Spleen (tissue), 13 donors: ENCODE measurements at places on chromosomes 3 and 15. TPM values are rescaled to one million over a fixed set of nuclear protein-coding genes. Genes with fewer than 3 reads are reported as not detected.

DNA sequence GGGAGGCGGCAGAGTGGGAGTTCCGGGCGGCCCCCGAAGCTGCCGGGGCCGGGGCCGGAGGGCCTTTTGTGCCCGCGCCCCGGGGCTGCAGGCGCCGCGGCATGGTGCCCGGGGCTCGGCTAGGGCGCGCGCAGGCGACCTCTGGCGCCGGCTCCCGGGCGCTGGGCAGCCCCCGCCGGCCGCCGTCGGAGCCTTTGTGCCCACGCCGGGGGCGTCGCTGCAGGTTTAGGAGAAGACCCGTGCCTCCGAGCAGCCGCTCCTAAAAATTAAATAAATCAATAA is 299 bp downstream of the PAQR9 start:
- DNase-seq = no peak

DNA sequence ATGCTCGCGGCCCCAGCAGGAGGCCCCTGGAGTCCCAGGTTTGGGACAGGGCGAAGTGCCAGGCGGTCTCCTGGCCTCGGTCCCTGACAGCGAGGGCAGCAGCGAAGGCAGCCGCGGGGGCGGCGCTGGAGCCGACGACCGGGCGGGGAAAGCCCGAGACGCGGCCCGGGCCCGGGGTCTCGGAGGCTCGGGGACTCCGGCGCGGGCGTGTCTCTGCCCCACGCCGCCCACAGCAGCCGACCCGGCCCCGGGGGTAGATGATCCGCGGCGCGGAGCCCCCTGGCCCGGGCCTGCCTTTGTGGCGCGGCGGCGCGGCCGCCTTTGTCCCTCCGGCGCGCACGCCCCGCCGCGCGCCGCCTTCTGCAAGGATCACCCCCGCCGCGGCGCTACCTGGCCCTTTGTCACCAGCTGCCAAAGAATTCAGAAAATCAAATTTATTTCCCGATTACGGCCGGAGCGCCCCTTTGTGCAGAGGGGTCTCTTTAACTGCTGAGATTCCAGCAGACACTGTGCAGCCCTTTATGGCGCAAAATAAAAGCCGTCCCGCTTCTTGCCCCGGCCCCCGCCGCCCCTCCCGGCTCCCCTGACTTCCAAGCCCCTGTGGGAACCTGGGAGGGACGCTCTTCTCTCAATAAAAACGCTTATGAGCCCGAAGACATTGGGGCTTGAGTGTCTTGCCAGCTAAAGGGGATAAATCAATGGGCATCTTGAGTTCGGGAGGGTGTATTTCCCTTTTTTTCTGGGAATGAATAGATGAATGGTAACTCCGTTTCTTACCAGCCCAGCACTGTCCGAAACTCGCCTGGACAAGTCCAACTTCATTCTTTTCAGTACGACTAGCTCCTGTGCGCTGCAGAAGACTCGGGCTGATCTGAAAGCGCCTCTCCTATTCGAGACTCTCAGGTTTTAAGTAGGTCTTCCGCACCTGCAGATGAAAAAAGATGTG is 68.4 kb downstream of the HES1 start:
- no peak for DNase-seq

GRCh38 chr3:49493901-49494300 is 23.8 kb downstream of the DAG1 start:
- no peak for DNase-seq

- DNase-seq = no peak
These were observed 117.4 kb upstream of the MBNL1 start for GRCh38 chr3:152151216-152151876.

DNA sequence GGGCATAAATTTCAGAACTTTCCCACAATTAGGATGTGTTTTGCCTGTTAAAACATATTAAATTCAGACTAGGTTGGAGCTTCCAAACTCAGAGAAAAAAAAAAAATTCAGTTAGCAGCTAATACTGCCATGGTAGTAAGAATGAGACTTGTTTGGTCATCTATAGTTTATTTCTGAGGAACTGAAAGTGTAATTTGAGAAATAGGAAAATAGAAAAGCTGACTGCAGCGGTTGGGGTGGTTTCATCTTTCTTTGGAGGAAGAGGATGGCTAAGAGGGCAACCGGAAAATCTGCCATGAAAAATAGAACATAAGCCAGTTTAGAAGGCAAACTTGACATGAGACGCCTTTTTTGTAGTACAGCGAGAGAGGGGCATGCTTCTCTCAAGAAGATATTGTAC is 371.2 kb upstream of the ROBO2 start:
- DNase-seq = no peak

DNA sequence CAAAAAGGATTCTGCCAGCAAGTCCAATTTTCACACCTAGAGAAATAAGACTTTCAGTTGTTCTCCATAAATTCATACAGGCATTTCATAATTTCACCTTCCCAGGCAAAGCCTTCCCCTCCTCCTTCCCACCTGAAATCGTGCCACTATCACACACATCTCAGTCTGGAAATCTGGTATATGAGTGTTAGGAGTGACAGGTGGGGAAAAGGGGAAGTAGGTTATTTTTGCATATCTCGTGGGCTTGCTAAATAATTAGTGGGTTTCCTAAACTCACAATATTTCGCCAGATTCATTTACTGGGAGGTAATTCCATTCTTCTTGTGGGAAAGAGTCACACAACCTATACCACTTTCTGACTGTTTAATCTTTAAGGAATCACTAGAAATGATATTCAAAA is 7.4 kb downstream of the ALDH1A2 start:
- DNase-seq = no peak

Gene CSTA
- total RNA-seq = 6.4 TPM

Gene SLCO3A1
- 41.8 TPM for total RNA-seq

Gene FRMD5
- total RNA-seq = 0.43 TPM
